ENCODE measurements at places on chromosomes 4 and X. TPM values are rescaled to one million over a fixed set of nuclear protein-coding genes. Genes with fewer than 3 reads are reported as not detected.

- DNase-seq: no peak
Measured at GRCh38 chrX:101450085-101450484, 35.2 kb upstream of the ARMCX4 start.

Gene STPG2
- 0.37 TPM for total RNA-seq

DNA sequence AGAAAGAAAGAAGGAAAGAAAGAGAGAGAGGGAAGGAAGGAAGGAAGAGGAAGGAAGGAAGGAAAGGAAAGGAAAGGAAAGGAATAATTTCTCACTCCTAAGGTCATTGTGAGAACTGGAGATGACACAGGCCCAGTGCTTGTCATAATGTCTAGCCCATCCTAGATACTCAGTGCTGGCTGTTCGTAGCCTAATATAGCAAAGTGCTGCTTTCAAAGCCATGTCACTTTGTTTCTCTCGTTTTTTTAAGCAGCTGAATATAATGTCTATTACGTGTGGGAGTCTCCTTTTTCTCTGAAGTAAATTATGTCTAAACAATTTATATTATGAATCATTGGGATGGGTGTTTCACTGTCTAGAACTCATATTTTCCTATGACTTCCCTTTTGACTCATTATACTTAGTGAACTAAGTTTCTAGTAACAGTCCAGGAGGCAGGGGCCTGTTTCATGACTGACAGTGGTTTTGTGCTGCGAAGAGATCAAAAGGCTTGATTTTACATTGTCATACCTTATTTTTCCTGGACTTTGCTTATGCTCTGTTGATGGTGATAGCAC lies 327.0 kb upstream of the ZFP42 start:
- no peak for DNase-seq

Gene ASB12
- 0.18 TPM for total RNA-seq

Gene SLC16A2
- not detected for total RNA-seq

GRCh38 chrX:3052860-3053259 lies 11.6 kb downstream of the ARSF start:
- no peak for DNase-seq

Gene DAPP1
- total RNA-seq: 144 TPM

Gene KANTR
- total RNA-seq: 12.0 TPM

GRCh38 chr4:23477905-23478304 lies 411.9 kb downstream of the PPARGC1A start:
- no peak for DNase-seq

Gene REPS2
- 1.6 TPM for total RNA-seq

GRCh38 chrX:97401586-97402136 lies 518.0 kb downstream of the RPA4 start:
- no peak for DNase-seq

DNA sequence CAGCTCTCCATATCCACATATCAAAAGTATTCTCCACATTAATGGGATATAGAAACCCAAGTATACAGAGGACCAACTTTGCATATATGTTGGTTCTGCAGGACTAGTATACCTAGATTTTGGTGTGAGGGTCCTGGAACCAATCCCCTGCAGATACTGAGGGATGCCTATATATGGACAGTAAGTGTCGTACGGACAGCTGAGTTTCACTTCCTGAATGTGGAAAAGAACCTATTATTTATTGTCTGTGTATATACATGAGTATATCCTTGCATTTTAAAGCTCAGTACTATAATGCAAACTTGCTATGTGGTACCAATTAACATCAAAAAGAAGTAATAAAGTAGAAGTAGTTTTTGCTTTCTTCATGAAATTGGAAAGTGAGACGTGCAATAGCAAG lies 101.9 kb downstream of the FBXW7 start:
- DNase-seq: no peak

Gene MAGEA9B
- total RNA-seq: not detected

- DNase-seq: no peak
Measured at GRCh38 chr4:148025981-148026380, 294.1 kb downstream of the ARHGAP10 start.

- no peak for DNase-seq
Measured at GRCh38 chrX:80282535-80282934, 137.7 kb upstream of the TENT5D start.

- DNase-seq: no peak
Measured at GRCh38 chr4:6473264-6474052, 1.0 kb upstream of the PPP2R2C start.

DNA sequence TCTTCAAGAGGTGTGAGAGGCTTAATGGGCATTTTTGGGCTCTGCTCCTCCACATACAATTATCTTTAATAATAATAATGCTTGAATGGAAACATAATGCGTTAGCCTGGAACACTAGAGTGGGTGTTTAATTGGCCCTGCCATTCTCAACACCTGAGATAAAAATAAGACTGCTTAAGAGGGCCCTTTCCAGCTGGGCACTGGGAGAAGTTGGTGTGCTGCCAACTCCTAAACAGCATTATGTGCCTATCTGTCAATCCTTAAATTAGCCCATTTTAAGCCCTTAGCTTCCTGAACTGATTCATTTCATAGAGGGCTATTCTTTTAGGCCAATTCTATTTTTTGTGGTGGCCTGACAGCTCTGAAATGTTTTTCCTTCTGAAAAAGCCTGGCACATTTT lies 211.1 kb upstream of the ZIC3 start:
- DNase-seq: no peak

DNA sequence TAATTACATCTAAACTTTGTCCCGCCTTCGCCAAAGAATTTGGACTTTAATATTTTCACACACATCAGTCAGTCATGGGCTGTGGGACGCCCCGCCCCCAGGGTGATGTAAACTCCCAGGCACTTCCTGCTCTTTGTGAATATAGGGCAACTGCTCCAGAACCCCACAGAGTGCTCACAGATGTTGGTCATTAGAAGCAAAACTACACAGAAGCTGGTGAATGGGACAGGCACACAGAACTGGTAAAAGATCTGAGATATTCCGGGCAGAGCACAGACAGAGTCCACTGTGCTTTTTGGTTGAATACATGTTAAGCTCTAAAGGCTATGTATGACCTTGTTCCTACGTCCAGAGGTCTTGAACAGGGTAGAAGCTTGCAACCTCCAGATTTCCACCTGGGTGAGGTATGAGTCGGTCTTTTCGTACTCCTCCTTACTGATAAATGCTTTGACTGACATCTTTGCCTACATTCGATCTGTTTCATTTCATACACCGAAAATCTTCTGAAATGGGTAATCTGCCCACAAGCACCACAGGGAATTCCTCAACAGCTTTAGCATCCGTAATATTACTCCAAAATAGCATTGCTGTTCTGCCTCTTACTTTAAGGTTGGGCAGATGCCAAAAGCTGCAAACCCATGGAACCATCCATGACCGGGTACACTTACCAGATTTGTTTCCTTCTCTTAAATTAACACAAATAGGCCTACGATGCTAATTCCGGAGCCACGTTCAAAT lies 144.6 kb downstream of the AMELX start:
- DNase-seq: no peak

Gene BGN
- not detected for total RNA-seq

DNA sequence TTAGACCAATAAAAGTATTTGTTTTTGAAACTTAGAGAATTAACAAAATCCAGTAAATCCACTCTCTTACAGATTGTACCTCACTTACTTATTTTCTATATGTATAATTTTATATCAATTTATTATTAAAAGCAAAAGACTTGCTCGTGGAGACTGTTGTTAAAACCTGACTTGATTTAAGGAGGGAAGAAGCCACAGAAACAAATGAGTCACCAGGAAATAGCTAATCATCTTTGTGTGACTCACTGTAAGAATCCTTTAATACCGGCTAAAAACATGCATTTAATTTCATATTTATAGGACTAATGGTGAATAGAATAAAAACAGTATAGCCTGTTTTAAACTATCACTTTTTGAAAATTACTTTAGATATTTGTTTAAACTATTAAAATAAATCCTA lies 29.9 kb upstream of the UBE2NL start:
- DNase-seq: no peak

Gene SNCA
- total RNA-seq: 2.2 TPM

Gene NAAA
- 31.1 TPM for total RNA-seq

GRCh38 chrX:119659522-119659921 lies 33.4 kb downstream of the SEPTIN6 start:
- no peak for DNase-seq

- no peak for DNase-seq
Measured at GRCh38 chr4:159137176-159137575, 34.3 kb downstream of the RAPGEF2 start.

DNA sequence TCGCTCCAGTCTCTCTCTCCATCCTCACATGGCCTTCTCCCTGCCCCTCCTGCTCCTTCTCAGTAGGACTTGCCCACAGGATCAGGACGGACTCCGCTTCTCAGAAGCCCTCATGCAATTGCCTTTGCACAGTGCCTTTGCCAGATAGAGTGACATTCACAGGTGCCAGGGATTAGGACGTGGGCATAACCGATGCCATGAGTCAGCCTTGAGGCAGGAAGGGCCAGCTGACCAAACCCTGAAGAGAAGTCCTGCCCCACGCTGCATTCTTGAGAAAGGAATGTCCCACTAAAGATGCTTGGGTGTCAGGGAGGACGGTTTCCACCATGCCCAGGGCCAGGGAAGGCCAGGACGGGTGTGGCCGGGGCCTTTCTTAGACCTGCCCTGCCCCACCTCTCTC lies 6.6 kb upstream of the GRPEL1 start:
- no peak for DNase-seq

- peak; percentile 20 for DNase-seq
Measured at GRCh38 chr4:2930758-2931511, 32.3 kb downstream of the NOP14 start.

DNA sequence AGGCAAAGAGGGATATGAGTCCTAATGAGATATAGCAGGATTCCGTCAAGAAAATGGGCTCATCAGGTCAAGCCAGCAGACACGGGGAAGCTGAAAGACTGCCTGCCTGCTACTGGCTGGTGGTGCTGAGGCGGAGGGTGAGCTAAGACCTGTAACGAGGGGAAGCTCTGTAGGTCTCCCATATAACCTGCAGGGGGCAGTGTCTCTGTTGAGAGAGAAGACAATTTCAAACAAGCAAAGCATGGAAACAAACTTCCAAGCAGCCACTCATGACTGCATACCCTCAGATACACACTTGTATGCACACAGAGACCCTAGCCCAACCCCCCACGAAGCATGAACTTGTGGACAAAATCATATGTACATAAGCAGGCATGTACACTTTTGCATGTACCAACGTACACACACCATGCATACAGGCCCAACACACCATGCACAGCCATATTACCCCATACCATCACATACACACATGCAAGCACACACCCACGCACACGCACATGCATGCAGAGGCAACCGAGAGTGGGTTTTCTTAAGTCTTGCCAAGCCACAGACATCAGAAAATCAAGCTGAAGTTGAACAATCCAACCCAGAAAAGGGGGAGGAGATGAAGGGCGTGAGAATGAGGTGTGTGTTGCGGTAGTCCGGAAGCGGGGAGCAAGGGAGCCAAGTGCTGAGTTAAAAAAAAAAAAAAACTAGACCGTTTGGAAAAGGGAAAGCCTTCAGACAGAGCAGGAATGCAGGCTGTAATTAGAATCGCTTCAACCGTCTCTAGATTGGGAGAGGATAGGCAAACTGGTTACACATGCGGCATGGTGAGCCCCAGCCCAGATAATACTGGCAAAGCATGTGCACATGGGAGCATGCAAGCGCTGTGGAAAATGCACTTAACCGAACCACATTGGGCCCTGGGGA lies 71.0 kb downstream of the PJA1 start:
- no peak for DNase-seq

GRCh38 chrX:3651277-3651676 lies 62.2 kb downstream of the PRKX start:
- no peak for DNase-seq

DNA sequence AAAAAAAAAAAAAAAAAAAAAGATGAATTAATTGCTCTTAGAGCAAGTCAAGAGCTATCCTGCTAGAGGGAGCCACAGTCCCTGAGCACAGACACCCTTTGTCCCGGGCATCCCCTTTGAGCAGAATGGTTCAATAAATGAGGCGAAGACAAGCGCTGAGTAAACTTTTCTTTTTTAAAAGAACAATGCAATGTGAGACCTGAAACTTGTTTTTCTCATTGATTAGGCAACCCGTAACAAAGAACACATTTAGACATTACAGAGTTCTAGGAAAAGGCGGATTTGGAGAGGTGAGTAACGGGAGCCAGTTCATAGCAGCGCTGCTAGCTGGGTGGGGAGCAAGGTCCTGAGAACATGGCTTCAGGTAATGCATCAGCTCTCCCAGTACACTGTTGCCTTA lies 46.1 kb downstream of the GRK4 start:
- no peak for DNase-seq

DNA sequence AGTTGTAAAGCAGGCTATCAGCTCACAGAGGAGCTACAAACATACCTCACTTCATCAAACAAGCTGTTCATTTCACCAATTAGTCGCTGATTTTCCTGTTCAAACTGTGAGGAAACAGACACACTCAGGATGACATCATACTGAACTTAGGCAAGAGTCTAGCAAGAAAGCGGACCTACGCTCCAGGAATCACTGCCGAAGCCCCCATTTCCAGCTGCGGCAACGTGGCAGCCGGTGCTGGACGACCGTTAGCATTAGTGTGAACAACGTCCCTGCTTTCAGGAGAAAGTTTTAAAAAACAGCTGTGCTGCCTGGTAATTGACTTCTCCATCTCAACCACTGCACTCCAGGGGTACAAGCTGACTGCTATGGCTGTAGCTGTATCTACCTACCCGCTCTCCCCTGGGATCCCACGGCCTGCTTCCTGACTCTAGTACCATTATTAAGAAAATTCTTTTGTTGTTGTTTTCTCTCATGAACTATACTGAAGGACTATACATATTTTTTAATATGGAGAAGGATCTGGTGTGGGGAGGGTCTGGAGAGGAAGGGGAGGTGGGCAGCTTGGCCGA lies 38.3 kb downstream of the NSG1 start:
- no peak for DNase-seq

Gene COL4A5
- not detected for total RNA-seq

- no peak for DNase-seq
Measured at GRCh38 chrX:20653070-20653469, 386.4 kb upstream of the RPS6KA3 start.

DNA sequence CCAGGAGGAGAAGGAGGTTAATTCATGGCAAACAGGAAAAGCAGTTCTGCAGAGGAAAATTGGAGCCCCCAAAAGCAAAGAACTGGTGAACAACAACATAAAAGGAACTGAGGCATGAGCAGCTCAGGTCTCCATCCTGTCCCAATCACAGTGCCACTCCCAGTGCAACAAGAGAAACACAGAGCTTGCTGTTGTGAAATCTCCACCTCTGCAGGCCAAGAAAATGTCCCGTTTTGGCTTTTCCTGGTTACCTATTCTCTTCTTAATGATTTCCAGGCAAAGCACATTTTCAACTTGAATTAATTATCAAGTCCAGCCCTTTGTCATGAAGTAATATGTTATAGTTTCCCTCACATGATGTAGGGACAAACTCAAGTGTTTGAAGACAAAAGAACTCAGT lies 778 bp downstream of the C1QTNF7 start:
- DNase-seq: no peak

Gene KLHL5
- 61.5 TPM for total RNA-seq

All from activated B cell treated with CpG ODN at 0.5 μM for 24 hours (primary cell).